ENCODE measurements at places on chromosomes 6 and 20.

DNA sequence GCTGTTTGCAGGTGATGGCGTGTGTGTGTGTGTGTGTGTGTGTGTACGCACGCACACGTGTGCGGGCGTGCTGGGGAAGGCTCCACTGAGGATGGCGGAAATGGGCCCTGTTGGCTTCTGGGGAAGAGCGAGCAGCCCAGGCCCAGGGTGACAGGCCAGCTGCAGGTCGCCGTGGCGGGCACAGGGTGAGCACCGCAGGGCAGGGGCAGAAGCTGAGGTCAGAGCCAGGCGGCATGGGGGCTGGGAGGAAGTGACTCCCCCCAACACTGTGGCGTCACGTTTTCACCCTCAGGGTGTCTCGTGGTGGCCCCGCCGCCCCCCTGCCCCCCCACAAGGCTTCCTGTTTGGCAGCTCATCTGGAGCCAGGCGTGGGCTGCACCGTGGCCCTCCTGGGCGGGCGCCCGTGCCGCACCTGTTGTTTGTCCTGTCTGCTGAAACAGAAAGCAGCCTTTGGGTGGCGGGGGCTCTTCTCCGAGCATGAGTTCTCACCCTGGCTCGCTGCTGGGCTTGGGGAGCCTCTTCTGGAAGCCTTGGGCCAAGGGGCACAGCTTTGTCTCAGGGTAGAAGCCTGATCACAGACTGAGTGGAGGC, 7.1 kb downstream of the RBM38 start:
- H3K27ac ChIP-seq: peak overlapping the region; percentile 70

DNA sequence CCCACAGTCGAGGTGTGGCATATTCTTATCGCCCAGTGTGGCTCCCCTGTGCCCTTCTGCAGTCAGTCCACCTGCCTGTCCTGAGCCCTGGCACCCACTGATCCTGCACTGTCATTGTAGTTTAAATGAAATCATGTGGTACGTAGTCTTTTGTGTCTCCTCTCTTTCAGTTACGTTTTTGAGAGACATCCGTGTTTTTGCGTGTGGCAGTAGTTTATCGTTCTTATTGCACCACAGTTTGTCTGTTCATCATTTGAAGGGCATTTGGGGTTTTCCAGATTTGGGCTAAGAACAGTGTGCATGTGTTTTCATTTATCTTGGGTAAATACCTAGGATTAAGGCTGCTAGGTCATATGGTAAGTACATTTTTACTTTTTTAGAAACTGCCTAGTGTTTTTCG, 49.3 kb downstream of the SPATA2 start:
- H3K36me3 ChIP-seq: peaks cover 21% of the 10 kb centered on the region
- no peaks in the 10 kb centered on the region for H3K4me1 ChIP-seq
- no peak overlapping the region for H3K27ac ChIP-seq
- no peak for DNase-seq

GRCh38 chr6:136371959-136372358, 82.3 kb upstream of the BCLAF1 start:
- H3K4me1 ChIP-seq: peaks cover 21% of the 10 kb centered on the region
- peaks cover 9% of the 10 kb centered on the region for H3K36me3 ChIP-seq
- H3K27ac ChIP-seq: peak overlapping the region; percentile 44
- H3K4me3 ChIP-seq: no peak overlapping the region
- no peaks in the 10 kb centered on the region for H3K27me3 ChIP-seq

GRCh38 chr20:29497261-29497671, 1760.2 kb upstream of the DEFB115 start:
- no peaks in the 10 kb centered on the region for H3K27me3 ChIP-seq
- H3K36me3 ChIP-seq: no peaks in the 10 kb centered on the region
- no peak for DNase-seq
- H3K4me3 ChIP-seq: no peak overlapping the region

GRCh38 chr6:43947860-43948259, 177.8 kb downstream of the VEGFA start:
- no peaks in the 10 kb centered on the region for H3K4me1 ChIP-seq
- H3K36me3 ChIP-seq: no peaks in the 10 kb centered on the region
- DNase-seq: no peak
- no peak overlapping the region for H3K4me3 ChIP-seq

- H3K27ac ChIP-seq: no peak overlapping the region
- no peak for DNase-seq
- no peak overlapping the region for H3K4me3 ChIP-seq
- peaks cover 60% of the 10 kb centered on the region for H3K36me3 ChIP-seq
- H3K27me3 ChIP-seq: no peaks in the 10 kb centered on the region
Observed at GRCh38 chr6:15495375-15495901, 167.4 kb downstream of the DTNBP1 start.

- H3K27ac ChIP-seq: no peak overlapping the region
- no peaks in the 10 kb centered on the region for H3K36me3 ChIP-seq
- H3K27me3 ChIP-seq: no peaks in the 10 kb centered on the region
- H3K4me1 ChIP-seq: no peaks in the 10 kb centered on the region
- no peak overlapping the region for H3K4me3 ChIP-seq
Observed at GRCh38 chr6:6781172-6781872, 192.8 kb downstream of the LY86 start.

GRCh38 chr6:98636941-98637340, 197.4 kb upstream of the POU3F2 start:
- no peak overlapping the region for H3K27ac ChIP-seq
- H3K27me3 ChIP-seq: no peaks in the 10 kb centered on the region
- no peaks in the 10 kb centered on the region for H3K36me3 ChIP-seq
- no peak overlapping the region for H3K4me3 ChIP-seq
- DNase-seq: no peak

- no peaks in the 10 kb centered on the region for H3K27me3 ChIP-seq
- no peak overlapping the region for H3K4me3 ChIP-seq
- peak; percentile 57 for DNase-seq
- peaks cover 53% of the 10 kb centered on the region for H3K4me1 ChIP-seq
- peaks cover 23% of the 10 kb centered on the region for H3K36me3 ChIP-seq
- H3K27ac ChIP-seq: peak overlapping the region; percentile 43
Observed at GRCh38 chr6:36544228-36544627, 3.1 kb downstream of the STK38 start.

DNA sequence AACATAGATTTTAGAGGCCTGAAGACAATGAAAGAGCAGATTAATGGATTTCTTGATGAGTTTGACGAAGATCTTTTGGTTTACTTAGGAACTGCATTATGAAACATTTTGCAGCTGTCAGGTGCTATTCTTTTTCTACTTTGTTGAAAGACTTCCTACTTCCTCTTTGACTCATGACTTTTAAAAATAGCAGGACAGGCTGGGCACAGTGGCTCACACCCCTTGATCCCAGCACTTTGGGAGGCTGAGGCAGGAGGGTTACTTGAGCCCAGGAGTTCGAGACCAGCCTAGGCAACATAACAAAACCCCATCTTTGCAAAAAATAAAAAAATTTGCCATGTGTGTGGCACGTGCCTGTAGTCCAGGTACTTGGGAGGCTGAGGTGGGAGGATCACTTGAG, 52.0 kb downstream of the ITCH start:
- H3K36me3 ChIP-seq: peaks cover 5% of the 10 kb centered on the region
- peaks cover 3% of the 10 kb centered on the region for H3K4me1 ChIP-seq
- no peak overlapping the region for H3K27ac ChIP-seq
- no peak overlapping the region for H3K4me3 ChIP-seq

DNA sequence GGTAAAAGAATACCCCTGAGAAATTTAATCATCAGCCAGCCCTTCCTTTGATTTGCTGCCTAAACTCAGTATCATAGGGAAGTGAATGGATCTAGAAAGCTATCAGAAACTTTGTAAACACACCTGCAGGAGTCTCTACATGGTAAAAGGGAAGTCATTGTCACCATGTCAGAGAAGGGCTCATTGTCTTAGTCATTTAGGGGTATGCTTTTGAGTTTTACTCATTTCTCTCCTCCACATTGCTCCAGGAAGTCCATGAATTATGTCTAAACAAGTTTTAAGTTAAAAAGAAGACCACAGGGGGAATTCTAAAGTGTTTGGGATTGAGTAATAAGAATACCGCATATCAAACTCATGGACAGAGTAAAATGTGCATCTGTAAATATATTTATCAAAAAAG, 2.5 kb downstream of the SLC17A1 start:
- H3K27ac ChIP-seq: no peak overlapping the region
- no peaks in the 10 kb centered on the region for H3K36me3 ChIP-seq
- no peak for DNase-seq
- H3K4me1 ChIP-seq: no peaks in the 10 kb centered on the region
- H3K4me3 ChIP-seq: no peak overlapping the region

GRCh38 chr20:34318609-34319443, 15.7 kb upstream of the AHCY start:
- no peak overlapping the region for H3K27ac ChIP-seq
- peaks cover 1% of the 10 kb centered on the region for H3K27me3 ChIP-seq
- no peak overlapping the region for H3K4me3 ChIP-seq
- no peaks in the 10 kb centered on the region for H3K4me1 ChIP-seq

GRCh38 chr6:91683240-91683639, 1096.4 kb upstream of the MAP3K7 start:
- no peak overlapping the region for H3K4me3 ChIP-seq
- no peaks in the 10 kb centered on the region for H3K4me1 ChIP-seq
- H3K36me3 ChIP-seq: no peaks in the 10 kb centered on the region
- no peaks in the 10 kb centered on the region for H3K27me3 ChIP-seq

DNA sequence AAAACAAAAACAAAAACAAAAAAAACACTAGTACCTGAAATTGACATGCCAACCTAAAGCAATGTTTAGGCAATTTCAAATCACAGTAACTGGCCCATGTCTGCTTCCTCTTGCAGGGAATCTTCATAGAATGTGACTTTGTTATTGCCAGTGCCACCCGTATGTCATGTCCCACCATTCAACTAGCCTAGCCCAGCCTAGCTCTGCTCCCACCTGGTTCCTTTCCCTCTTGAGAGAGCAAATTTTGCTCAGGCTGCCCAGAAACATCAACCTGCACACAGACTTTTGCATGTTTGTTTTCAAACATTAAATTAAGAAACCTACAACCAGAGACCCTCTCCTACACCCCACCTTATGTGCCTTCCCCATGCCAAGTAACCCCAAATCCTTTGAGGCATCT, 124.8 kb upstream of the SLC2A12 start:
- no peak overlapping the region for H3K27ac ChIP-seq
- H3K4me3 ChIP-seq: no peak overlapping the region
- no peaks in the 10 kb centered on the region for H3K27me3 ChIP-seq
- H3K4me1 ChIP-seq: peaks cover 31% of the 10 kb centered on the region
- H3K36me3 ChIP-seq: peaks cover 2% of the 10 kb centered on the region

GRCh38 chr6:45493761-45494160, 116.0 kb upstream of the SUPT3H start:
- no peaks in the 10 kb centered on the region for H3K27me3 ChIP-seq
- H3K36me3 ChIP-seq: peaks cover 23% of the 10 kb centered on the region
- H3K4me1 ChIP-seq: peaks cover 59% of the 10 kb centered on the region
- DNase-seq: no peak
- no peak overlapping the region for H3K27ac ChIP-seq

DNA sequence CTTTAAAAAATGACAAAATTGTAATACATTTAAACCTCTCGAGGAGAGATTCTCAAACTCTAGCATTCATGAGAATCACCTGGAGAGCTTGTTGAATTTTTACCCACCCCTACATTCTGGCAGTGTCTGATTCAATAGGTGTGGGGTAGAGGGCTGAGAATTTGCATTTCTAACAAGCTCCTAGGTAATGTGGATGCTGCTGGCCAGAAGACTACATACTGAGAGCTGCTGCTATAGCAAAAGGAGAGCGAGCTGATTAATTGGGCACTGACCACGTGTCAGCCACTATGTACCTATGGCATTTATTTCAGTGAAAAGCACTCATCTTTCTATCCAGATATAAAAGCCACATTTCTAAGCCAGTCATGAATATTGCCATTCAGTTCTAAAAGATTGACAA, 169.0 kb upstream of the NRSN1 start:
- no peak for DNase-seq
- no peaks in the 10 kb centered on the region for H3K36me3 ChIP-seq
- no peak overlapping the region for H3K27ac ChIP-seq
- peaks cover 2% of the 10 kb centered on the region for H3K4me1 ChIP-seq

DNA sequence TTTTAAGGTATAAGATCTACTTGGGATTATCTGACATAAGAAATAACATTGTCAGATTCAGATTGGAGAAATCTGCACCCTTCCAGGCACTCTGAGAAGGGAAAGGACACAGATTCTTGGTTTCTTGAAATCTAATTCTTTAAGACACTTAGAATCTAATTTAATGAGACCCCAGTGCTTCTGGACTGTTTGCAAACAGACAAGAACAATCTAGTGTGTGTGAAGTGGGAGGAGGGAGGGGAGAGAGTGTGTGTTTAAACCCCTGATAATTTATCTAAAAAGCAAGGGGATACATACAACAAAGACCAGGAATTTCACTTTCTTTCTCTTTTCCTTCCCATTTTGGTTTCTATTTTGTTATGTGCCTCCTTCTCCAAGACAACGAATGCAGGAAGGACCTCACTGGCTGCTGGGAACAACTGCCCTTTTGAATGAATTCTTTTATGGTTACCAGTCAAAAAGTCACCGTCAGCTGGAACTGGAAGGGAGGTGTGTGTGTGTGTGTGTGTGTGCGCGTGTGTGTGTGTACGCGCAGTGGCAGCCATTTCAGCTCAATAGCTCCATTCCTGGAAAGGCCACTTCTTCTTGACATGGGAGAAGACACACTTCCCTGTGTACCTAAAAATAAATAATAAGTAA, 129.4 kb downstream of the BCAS1 start:
- peak overlapping the region; percentile 76 for H3K27ac ChIP-seq
- H3K36me3 ChIP-seq: no peaks in the 10 kb centered on the region
- DNase-seq: peak; percentile 58

DNA sequence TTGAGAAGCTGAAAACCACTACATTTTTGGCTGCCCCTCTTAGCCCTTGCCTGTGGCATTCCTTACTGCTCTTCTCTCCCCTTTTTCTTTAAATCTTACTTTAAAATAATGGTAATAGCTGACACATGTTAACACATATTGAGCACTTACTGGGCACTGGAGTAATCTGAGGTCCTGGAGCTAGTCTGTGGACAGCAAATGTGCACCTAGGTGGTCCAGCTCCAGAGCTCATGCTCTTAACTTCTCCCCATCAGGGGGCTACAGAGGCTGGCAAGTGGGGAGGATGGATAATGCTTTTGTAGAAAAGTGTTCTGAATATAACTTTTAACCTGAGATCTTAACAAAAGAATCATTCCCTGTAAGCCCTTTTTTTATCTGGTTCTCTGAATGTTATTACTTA, 74.8 kb downstream of the ADGRB3 start:
- DNase-seq: no peak
- no peaks in the 10 kb centered on the region for H3K27me3 ChIP-seq
- H3K27ac ChIP-seq: no peak overlapping the region
- H3K4me1 ChIP-seq: no peaks in the 10 kb centered on the region
- no peak overlapping the region for H3K4me3 ChIP-seq

DNA sequence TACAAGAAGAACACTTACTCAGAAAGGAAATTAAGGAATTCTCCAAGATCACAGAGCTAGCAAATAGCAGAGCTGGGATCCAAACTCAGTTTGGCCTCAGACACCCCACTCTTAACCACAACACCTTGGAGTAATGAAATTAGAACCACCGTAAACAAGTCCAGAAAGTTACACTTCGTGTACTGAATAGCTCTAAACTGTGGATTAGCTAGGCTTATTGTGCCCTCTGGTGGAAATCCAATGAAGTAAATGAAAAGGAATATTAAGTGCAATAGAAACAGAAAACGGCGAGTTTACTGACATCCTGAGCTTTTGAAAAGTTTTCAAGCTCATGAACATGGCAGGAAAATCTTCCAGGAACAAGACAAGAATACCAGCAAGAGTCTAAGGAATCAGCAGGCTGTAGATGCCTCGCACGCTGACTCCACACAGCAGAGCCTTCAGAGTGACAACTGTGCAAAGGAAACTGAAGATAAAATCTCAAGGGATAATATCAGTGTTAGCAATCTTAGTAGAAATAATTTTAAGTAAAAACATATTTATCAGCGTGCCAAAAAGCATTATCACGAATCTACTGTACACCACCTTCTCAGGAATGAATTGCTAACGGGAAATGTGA, 34.6 kb downstream of the FBXO5 start:
- DNase-seq: peak; percentile 60
- no peak overlapping the region for H3K4me3 ChIP-seq
- no peak overlapping the region for H3K27ac ChIP-seq
- no peaks in the 10 kb centered on the region for H3K27me3 ChIP-seq
- no peaks in the 10 kb centered on the region for H3K4me1 ChIP-seq

All from common myeloid progenitor, CD34-positive (primary cell).